IPS DF 19.7 (cell line): ENCODE measurements at places on chromosomes 1 and 21.

DNA sequence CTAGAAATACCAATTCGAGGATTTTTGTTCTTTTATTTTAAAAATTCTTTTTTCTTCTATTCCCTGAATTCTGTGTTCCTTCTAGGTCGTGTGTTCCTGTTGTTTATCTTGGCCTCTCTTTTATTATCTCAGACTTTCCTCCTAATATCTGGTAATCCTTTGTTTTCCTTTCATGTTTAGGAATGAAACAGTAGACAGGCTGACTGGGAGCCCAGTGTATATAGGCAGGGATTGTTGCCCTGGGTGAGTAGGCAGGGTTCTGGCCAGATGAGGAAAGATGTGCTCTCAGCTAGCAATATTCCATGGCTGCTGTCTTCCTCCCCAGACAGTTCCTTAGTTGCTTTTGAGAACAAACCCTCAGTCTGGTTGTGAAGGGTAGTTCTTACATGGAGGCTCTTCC is 161.8 kb upstream of the PDE4B start:
- DNase-seq: no peak

GRCh38 chr1:152654110-152654509 is 9.1 kb upstream of the LCE2D start:
- peak; percentile 20 for DNase-seq

- DNase-seq: no peak
These were observed 19.3 kb downstream of the B3GALT5 start for GRCh38 chr21:39631842-39632562.

DNA sequence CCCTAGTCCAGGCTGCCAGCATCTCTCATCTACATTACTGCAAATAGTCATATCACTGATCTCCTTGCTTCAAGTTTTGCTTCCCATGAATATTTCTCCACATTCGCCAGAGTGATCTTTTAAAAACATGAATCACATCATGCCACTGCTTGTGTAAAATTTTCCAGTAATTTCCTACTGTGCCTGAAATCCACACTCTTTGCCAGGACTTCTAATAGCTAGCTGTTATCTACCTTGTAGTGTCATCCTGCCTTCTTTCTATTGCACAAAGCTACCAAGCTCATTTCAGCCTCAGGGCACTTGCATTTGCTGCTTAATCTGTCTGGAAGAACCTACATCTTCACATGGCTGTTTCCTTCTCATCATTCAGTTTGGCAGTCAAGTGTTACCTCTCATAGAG is 33.9 kb upstream of the ZNF362 start:
- no peak for DNase-seq

GRCh38 chr1:60136395-60136794 is 62.8 kb upstream of the C1orf87 start:
- no peak for DNase-seq

GRCh38 chr1:228317891-228318810 is 88.5 kb downstream of the TRIM11 start:
- no peak for DNase-seq

GRCh38 chr1:156684227-156684782 is 7.1 kb upstream of the NES start:
- no peak for DNase-seq

- no peak for DNase-seq
These were observed 19.4 kb downstream of the ZBTB40 start for GRCh38 chr1:22471078-22471477.

DNA sequence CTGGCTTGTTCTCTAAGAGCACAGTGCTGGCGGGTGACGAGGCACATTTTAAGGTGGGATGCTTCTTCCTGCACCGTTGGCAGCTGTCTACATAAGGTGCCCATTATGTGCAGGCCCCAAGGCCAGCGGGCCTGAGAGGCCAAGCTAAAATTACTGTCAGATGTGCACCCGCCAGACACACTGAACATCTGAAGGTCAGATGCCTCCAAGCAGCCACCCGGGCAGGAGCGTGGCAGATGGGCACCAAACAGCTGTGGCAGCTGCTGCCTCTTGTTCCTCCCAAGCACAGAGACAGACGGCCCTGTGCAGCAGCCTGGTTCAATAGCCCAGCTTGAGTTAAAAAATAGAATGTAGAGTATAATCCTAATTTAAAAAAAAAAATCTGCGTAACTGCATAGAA is 211.9 kb upstream of the EDN2 start:
- no peak for DNase-seq
